ENCODE measurements at places on chromosomes 11 and 22. TPM values are rescaled to one million over a fixed set of nuclear protein-coding genes. Genes with fewer than 3 reads are reported as not detected.

INSC gene
- not detected for total RNA-seq

GPR83 gene
- total RNA-seq, result under 0.01 TPM

OOSP2 gene
- not detected for total RNA-seq

MIOX gene
- total RNA-seq, result not detected

ARHGAP20 gene
- total RNA-seq, result 6.7 TPM

ROBO4 gene
- 0.46 TPM for total RNA-seq

CDCA5 gene
- total RNA-seq, result 1.2 TPM

C11orf86 gene
- 0.28 TPM for total RNA-seq

OOSP3 gene
- total RNA-seq, result not detected

PDXP gene
- total RNA-seq, result 3.6 TPM

ANGPTL5 gene
- total RNA-seq, result under 0.01 TPM

SLC22A9 gene
- total RNA-seq, result not detected

TRPM5 gene
- total RNA-seq, result not detected

TRIM6 gene
- total RNA-seq, result 4.6 TPM

SEC14L6 gene
- 0.18 TPM for total RNA-seq

CCDC134 gene
- total RNA-seq, result 7.0 TPM

CFAP300 gene
- total RNA-seq, result 11.0 TPM

PLEKHB1 gene
- 0.85 TPM for total RNA-seq

EXPH5 gene
- 0.09 TPM for total RNA-seq

OR4D5 gene
- total RNA-seq, result not detected

NAV2 gene
- total RNA-seq, result 4.1 TPM

CD59 gene
- 344 TPM for total RNA-seq

CCDC117 gene
- total RNA-seq, result 12.8 TPM

FJX1 gene
- 10.4 TPM for total RNA-seq

OR52I2 gene
- not detected for total RNA-seq

NNMT gene
- total RNA-seq, result 1,567 TPM

MOGAT2 gene
- not detected for total RNA-seq

PAAF1 gene
- 9.9 TPM for total RNA-seq

C11orf91 gene
- total RNA-seq, result not detected

SLCO2B1 gene
- total RNA-seq, result 0.65 TPM

TRIM48 gene
- not detected for total RNA-seq

ASCL2 gene
- not detected for total RNA-seq

DNAJB7 gene
- total RNA-seq, result not detected

FAM180B gene
- total RNA-seq, result 0.09 TPM

FGF3 gene
- not detected for total RNA-seq

LDLRAD3 gene
- total RNA-seq, result 4.3 TPM

LTO1 gene
- total RNA-seq, result 16.4 TPM

TMEM45B gene
- total RNA-seq, result not detected

CAT gene
- total RNA-seq, result 69.9 TPM

FZD4 gene
- 30.6 TPM for total RNA-seq

MRGPRE gene
- not detected for total RNA-seq

ZBED5 gene
- 12.8 TPM for total RNA-seq

KLHDC7B gene
- 0.28 TPM for total RNA-seq

CRYBB3 gene
- total RNA-seq, result not detected

ART1 gene
- total RNA-seq, result not detected
